ENCODE measurements at places on chromosomes 5 and 9.
A peak's percentile ranks its signal among the peaks of the same experiment; 100 is the strongest.

- DNase-seq: no peak
Observed at GRCh38 chr5:172497591-172498255, 43.4 kb upstream of the SH3PXD2B start.

DNA sequence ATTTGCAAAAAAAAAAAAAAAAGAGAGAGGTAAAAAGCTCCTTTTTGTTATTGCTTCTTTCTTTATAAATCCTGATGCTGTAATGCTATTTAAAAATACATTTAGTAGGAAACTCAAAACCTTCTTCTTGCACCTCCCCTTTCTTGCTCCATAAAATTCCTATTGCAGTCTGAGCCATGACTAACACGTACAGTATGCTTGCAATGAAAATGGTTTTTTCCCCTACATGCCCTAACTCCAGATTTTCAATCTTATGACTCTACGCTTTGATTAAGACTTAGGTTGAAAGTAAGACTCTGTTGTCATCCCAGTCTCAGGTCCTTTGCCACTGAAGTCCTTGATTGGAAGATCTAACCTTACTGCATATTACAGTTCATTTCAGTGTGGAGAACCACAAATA lies 23.9 kb downstream of the FGF10 start:
- no peak for DNase-seq

DNA sequence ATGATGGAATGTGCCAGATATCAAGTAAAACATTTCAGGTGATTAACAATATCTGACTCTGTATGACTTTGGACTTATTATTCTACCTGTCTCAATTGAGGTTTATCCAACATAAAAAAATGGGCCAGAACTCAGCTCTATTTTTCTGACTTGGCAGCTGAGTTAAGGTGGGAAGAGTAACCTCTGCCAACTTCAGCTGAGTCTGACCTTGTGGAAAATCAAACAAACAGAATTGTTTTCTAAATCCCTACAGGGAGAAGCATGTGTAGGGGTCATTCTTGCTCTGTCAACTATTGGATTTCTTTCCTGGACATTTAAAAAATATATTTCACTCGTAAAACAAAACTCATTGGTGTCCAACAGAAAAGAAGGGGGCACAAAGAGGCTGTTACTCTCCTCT lies 139.4 kb upstream of the TLR4 start:
- DNase-seq: no peak

GRCh38 chr9:123339666-123340510 lies 16.1 kb upstream of the CRB2 start:
- DNase-seq: peak; percentile 13

DNA sequence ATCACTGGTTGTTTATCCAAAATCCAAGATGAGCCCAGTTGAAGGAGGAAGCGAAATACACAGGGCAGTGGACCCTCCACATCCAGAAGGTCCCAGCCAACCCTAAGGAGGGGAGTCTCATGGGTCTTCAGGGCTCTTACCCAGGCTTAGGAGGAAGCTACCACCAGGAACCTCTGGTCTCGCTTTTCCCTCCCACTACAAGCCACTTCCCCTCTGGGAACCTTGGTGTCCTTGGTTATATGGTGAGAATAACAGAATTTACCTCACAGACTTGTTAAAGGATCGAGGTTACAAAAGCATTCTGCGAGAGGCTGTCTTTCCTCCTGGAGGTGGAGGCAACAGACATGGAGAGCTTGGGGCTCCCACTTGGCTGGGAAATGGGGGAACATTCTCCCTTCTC lies 3.4 kb downstream of the HIGD2A start:
- DNase-seq: no peak

GRCh38 chr5:41410307-41410706 lies 100.1 kb downstream of the PLCXD3 start:
- DNase-seq: no peak

GRCh38 chr5:89929173-89929572 lies 480.4 kb downstream of the CETN3 start:
- DNase-seq: no peak

DNA sequence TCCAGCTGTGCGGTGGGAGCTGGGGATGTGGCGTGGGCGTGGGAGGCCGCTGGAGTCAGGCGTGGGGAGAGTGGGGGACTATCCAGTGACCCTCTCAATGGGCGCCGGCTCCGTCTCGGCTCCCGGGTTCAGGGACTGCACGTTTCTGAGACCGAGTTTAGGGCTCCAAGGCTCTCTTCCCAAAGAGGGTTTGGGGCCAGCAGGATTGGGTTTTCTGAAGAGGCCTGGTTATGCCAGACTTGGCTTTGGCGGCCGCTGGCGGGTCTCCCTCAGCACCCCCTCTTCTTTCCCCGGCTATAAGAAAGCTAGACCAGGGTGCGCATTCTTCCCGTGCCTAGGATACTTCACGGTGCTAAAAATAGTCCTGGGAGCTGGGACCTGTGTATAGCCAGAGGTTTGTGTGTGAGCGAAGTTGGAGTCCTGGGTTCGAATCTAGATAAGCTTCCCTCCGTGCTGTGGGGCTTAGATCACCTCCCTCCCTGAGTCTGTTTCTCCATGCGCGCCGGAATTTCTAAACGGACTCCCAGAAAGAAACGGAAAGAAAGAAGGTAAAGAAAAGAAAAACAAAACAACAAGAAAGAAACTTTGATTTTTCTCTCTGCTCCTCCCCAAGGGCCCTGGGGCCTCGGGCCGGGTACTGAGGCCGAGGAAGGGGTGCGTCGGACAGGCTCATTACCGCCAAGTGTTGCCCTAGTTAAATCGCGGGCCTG lies 5.0 kb downstream of the HAND1 start:
- no peak for DNase-seq

GRCh38 chr9:29203244-29203930 lies 1630.1 kb upstream of the C9orf72 start:
- DNase-seq: no peak

GRCh38 chr9:21828853-21829410 lies 26.5 kb downstream of the MTAP start:
- no peak for DNase-seq

- DNase-seq: no peak
Observed at GRCh38 chr9:91302831-91303230, 58.9 kb downstream of the AUH start.

DNA sequence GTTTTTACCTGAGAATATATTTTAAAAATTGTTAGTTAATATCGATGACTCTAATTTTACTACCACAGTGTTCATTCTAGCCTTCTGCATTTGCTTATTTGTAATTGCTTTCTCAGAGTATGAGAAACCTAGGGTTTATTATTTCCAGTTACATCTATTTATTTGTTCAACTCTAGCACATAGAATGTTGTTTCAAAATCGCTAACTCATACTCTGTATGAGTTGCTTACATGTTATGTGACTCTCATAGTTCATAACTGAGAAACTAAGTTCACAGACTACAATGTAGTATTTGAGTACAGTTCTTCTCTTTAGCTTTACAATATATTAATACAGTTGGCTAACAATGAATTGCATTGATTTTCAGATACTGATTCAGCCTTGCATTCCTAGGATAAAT lies 103.2 kb downstream of the MACROH2A1 start:
- DNase-seq: no peak

GRCh38 chr9:17578911-17579793 lies at the start of gene SH3GL2:
Gene SH3GL2, plus strand, starts transcription at chr9:17579066.
- no peak for DNase-seq

DNA sequence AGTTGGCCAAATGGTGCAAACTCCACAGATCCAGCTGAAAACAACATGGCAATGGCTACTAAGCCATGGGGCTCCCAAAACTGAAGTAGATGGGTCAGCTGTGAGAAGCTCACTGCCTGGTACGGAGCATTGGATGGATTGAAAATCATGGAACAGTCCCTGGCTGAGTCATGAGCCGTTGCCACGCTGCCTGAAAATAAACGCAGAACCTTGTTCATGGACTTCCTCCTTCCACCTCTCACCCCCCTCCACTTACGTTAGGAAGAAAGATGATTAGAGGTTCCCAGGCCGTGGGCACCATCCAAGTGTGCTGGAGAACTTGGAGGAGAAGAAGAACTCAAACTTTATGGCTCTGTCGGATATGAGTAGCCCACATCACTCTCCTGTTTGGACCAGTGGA lies 6.8 kb upstream of the DIPK1B start:
- DNase-seq: no peak

DNA sequence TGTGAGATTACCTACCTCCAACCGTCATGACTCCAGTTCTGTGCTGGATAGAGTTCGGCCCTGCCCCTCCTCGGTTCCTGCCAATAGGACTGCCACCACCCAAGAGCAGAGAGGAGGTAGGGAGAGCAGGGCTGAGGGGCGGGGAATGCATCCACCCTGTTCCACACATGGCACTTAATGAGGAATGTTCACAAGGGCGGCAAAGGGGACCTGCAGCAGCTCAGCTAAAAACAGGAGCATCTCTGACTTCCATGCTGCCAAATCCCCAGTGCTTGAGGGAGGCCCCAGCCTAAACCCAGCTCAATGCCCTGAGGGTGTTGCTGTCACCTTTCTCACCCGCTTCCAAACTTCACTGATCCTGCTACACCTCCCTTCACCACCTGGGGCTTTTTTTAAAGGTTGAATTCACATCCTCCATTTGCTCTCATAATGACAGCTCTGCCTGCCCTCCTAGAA lies 7.8 kb upstream of the DELE1 start:
- DNase-seq: no peak

- DNase-seq: no peak
Observed at GRCh38 chr5:39453606-39454005, 28.8 kb upstream of the DAB2 start.

- no peak for DNase-seq
Observed at GRCh38 chr5:65305913-65306312, 175.8 kb downstream of the ADAMTS6 start.

- no peak for DNase-seq
Observed at GRCh38 chr9:2059274-2059929, 44.3 kb downstream of the SMARCA2 start.

GRCh38 chr5:60961685-60962084 lies 16.7 kb downstream of the NDUFAF2 start:
- DNase-seq: no peak

- DNase-seq: no peak
Observed at GRCh38 chr5:75438722-75439121, 72.7 kb downstream of the CERT1 start.

GRCh38 chr9:72441848-72442607 lies 77.0 kb upstream of the ZFAND5 start:
- no peak for DNase-seq

- no peak for DNase-seq
Observed at GRCh38 chr5:112657804-112658203, 79.9 kb upstream of the APC start.

- DNase-seq: no peak
Observed at GRCh38 chr5:4068171-4068570, 472.5 kb downstream of the IRX1 start.

DNA sequence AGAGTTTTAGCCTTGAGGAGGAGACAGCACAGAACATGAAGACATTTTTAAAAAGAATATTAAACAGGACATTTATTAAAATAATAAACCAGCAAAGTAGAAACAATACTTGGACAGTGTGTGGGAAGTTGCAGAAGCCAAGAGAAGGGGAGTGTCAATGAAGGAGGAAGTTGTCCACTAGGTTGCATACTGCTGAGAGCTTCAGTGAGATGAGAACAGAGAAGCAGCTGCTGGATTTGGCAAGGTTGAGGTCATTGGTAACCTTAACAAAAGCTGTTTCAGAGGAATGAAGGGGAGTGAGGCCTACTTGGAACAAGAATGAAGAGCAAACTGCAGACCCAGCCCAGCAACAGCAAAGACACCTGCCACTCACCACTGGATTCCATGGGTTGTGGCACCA lies 11.4 kb downstream of the BHMT start:
- DNase-seq: no peak

- no peak for DNase-seq
Observed at GRCh38 chr5:93587597-93588351, 4.8 kb downstream of the NR2F1 start.

DNA sequence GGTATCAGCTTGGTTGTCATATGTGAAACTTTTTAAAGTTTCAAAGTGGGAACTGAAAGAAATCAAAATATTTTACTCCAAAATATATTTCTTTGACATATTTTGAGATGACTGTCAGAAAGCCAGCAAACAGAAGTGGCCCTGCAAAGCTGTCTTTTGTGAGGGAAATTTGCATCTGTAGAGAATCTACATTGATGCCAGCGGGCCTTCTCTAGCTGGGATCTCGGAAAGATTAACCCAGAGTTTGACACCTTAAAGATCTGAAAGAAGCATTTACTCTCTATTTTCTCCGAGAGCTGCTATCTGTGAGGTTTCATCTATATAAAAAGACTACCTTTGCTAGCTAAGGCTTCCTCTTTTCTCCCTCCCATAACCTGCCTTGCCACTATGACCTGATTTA lies 303.6 kb downstream of the FBXL17 start:
- DNase-seq: no peak

GRCh38 chr5:72818866-72819534 lies 2.5 kb downstream of the TNPO1 start:
- DNase-seq: peak; percentile 54

DNA sequence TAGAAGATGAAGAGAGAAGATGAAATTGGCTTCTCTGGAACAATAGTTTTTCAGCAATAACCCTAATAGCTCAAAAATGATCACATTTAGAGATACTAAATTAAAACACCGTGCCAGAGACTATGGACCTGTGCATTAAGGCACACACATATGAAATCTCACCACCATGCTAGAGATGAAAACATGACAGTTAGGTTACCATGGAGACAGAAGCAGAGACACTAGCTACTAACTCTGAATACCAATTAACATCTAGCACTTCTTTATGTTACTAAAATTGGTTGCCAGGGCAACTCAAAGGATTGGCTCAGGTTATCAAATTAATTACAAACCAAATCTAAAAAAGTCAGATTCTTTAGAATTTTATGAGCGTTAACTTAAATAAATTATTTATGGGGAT lies 337.7 kb downstream of the PLK2 start:
- no peak for DNase-seq

GRCh38 chr9:134562146-134562849 lies 79.3 kb upstream of the COL5A1 start:
- DNase-seq: no peak

GRCh38 chr5:29017501-29017900 lies 1979.1 kb upstream of the CDH9 start:
- no peak for DNase-seq

DNA sequence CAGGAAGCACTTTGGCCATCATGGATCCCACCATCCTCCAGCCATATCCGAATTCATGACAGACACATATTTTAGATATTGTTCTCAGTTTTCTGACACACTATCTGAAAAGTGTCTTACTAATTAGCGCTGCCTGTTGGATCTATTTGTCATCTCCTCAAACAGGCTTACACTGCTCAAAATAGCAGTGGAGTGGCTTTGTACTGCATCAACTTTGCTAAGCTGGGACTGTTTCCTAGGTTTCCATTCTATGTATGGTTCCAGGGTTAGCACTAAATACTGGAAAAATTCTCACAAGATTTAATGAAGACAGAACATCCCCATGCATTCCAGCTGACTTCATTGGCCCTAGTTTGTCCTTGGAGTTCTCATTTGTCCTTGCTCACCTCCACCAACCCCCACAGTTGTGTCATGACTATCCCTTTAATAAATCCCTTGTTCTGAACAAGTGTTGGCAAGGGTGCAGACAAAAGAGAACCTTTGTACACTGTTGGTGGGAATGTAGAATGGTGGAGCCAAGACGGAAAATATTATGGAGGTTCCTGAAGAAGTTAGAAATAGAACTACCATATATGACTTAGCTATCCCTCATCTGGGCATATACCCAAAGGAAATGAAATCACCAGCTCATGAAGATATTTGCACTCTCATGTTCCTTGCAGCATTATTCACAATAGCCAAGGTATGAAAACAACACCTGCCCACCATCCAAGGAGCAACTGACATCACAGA lies 136.5 kb upstream of the RAI14 start:
- no peak for DNase-seq

- no peak for DNase-seq
Observed at GRCh38 chr5:86780018-86780417, 162.3 kb downstream of the COX7C start.

- DNase-seq: no peak
Observed at GRCh38 chr5:137622850-137623249, 113.0 kb downstream of the KLHL3 start.
